Activated CD4-positive, alpha-beta T cell treated with anti-CD3 and anti-CD28 coated beads, Interleukin-2, amount 10 ng/mL, durations not matched to agents 24 days and 14 days (primary cell): ENCODE measurements at places on chromosomes 3 and 15. TPM values are rescaled to one million over a fixed set of nuclear protein-coding genes. Genes with fewer than 3 reads are reported as not detected.
A peak's percentile ranks its signal among the peaks of the same experiment; 100 is the strongest.

- no peak overlapping the region for H3K27ac ChIP-seq
- H3K27me3 ChIP-seq: peaks cover 19% of the 10 kb centered on the region
- no peak overlapping the region for H3K4me3 ChIP-seq
These were observed 30.0 kb downstream of the INSYN1 start for GRCh38 chr15:73723191-73723590.

- H3K4me3 ChIP-seq: no peak overlapping the region
- DNase-seq: no peak
- H3K27ac ChIP-seq: no peak overlapping the region
- H3K36me3 ChIP-seq: no peaks in the 10 kb centered on the region
- H3K4me1 ChIP-seq: no peaks in the 10 kb centered on the region
These were observed 224.7 kb upstream of the TBC1D5 start for GRCh38 chr3:17967111-17967510.

- no peak overlapping the region for H3K27ac ChIP-seq
- DNase-seq: no peak
- peaks cover 7% of the 10 kb centered on the region for H3K4me1 ChIP-seq
- no peak overlapping the region for H3K4me3 ChIP-seq
- H3K27me3 ChIP-seq: no peaks in the 10 kb centered on the region
- H3K36me3 ChIP-seq: peaks cover 78% of the 10 kb centered on the region
These were observed 114.6 kb downstream of the LRIG1 start for GRCh38 chr3:66386011-66386924.

- H3K4me1 ChIP-seq: peaks cover 2% of the 10 kb centered on the region
- DNase-seq: no peak
- H3K4me3 ChIP-seq: no peak overlapping the region
- peaks cover 11% of the 10 kb centered on the region for H3K27me3 ChIP-seq
- H3K36me3 ChIP-seq: no peaks in the 10 kb centered on the region
These were observed 31.6 kb upstream of the ZNF770 start for GRCh38 chr15:35019404-35020327.

DNA sequence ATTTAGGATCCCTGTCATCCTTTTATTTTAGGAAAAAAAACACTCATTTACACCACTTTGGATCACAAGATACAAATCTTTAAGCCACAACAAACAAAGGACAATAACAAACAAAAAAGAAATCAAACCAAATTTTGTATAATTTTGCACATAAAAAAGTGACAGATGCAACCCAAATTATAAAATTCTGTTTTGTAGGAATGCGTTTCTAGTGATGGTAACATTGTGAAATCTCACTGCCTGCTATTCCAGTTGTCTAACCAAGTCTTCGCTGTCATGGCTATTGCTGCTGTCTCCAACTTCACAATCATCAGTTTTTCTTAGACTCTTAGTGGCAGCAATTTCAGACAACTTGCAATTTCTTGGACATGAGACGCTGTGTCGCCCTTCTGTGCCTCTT is 58.3 kb upstream of the ARL6 start:
- no peak for DNase-seq
- H3K27ac ChIP-seq: no peak overlapping the region
- no peak overlapping the region for H3K4me3 ChIP-seq
- peaks cover 17% of the 10 kb centered on the region for H3K27me3 ChIP-seq
- no peaks in the 10 kb centered on the region for H3K4me1 ChIP-seq
- H3K36me3 ChIP-seq: no peaks in the 10 kb centered on the region

DNA sequence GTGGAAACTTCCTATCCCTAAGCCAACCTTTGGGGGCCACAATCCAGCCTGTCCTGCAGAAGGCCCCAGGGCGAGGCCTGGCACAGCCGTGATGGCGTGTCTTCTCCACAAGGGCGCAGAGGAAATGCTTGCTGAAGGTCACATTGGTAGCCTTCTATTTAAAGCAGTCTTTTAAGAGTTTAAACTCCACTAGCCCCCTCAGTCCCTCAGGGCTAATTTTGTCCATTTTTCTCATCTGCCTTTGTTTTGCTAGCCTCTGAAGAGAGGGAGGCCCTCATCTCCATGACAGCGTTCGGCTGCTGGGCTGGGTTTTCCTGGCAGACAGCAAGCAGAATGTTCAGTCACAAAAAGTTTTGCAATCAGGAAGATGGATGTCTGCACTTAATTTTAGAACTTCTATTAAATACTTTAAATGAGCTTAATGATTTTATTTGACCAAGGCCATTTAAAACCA is 40.8 kb downstream of the RARB start:
- no peak for DNase-seq
- no peak overlapping the region for H3K27ac ChIP-seq
- no peaks in the 10 kb centered on the region for H3K36me3 ChIP-seq
- no peaks in the 10 kb centered on the region for H3K4me1 ChIP-seq
- H3K4me3 ChIP-seq: no peak overlapping the region
- no peaks in the 10 kb centered on the region for H3K27me3 ChIP-seq

- DNase-seq: no peak
- H3K27me3 ChIP-seq: no peaks in the 10 kb centered on the region
- H3K27ac ChIP-seq: no peak overlapping the region
- peaks cover 25% of the 10 kb centered on the region for H3K36me3 ChIP-seq
- H3K4me3 ChIP-seq: no peak overlapping the region
These were observed 45.3 kb downstream of the CMSS1 start for GRCh38 chr3:99863002-99863401.

- H3K27ac ChIP-seq: no peak overlapping the region
- no peak for DNase-seq
- H3K36me3 ChIP-seq: peaks cover 53% of the 10 kb centered on the region
- peaks cover 11% of the 10 kb centered on the region for H3K4me1 ChIP-seq
These were observed 15.0 kb upstream of the SPTBN5 start for GRCh38 chr15:41908736-41909461.

- DNase-seq: no peak
- no peaks in the 10 kb centered on the region for H3K4me1 ChIP-seq
- no peak overlapping the region for H3K27ac ChIP-seq
- H3K27me3 ChIP-seq: no peaks in the 10 kb centered on the region
- H3K36me3 ChIP-seq: no peaks in the 10 kb centered on the region
- H3K4me3 ChIP-seq: no peak overlapping the region
These were observed 374.7 kb downstream of the TUSC7 start for GRCh38 chr3:117084277-117084676.

- peaks cover 11% of the 10 kb centered on the region for H3K36me3 ChIP-seq
- no peak overlapping the region for H3K4me3 ChIP-seq
- H3K4me1 ChIP-seq: peaks cover 20% of the 10 kb centered on the region
- DNase-seq: peak; percentile 83
These were observed 20.2 kb upstream of the BTLA start for GRCh38 chr3:112519424-112520001.

DNA sequence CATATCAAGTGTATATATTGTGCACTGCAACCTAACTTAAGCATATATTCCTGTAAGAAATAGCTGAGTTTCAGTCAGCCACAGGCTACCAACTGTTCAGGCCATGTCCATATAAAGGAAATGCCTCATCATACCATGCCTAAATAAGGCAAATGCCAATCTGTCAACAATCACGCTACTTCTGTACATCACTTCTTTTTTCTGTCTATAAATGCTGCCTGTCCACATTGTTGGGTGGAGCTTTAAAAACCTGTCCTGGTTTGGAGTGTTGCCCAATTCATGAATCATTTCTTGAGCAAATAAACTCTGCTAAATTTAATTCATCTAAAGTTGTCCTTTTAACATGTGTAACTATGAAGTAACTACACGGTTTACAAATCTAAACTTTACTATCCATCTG is 1091.9 kb downstream of the NSUN3 start:
- H3K27ac ChIP-seq: no peak overlapping the region
- H3K27me3 ChIP-seq: no peaks in the 10 kb centered on the region
- H3K36me3 ChIP-seq: no peaks in the 10 kb centered on the region
- no peak overlapping the region for H3K4me3 ChIP-seq
- no peak for DNase-seq
- H3K4me1 ChIP-seq: no peaks in the 10 kb centered on the region

DNA sequence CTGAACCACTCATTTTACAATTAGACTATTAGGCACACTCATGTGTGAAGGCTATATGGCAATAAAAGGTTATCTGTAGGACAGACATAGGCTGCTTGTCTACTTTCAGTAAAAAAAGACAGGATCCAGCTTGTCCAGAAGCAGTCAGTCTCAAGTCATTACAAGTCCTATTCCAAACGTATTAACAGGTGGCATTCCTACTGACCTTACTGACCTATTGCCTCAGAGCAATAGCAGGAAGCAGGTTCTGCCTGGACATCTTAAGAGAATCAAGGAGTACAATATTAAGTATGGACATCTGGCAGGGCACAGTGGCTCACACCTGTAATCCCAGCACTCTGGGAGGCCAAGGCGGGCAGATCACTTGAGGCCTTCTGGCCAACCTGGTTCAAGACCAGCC is 7.0 kb downstream of the CMTM6 start:
- H3K27me3 ChIP-seq: no peaks in the 10 kb centered on the region
- peaks cover 20% of the 10 kb centered on the region for H3K36me3 ChIP-seq
- H3K4me1 ChIP-seq: peaks cover 26% of the 10 kb centered on the region
- DNase-seq: no peak
- H3K4me3 ChIP-seq: no peak overlapping the region

DNA sequence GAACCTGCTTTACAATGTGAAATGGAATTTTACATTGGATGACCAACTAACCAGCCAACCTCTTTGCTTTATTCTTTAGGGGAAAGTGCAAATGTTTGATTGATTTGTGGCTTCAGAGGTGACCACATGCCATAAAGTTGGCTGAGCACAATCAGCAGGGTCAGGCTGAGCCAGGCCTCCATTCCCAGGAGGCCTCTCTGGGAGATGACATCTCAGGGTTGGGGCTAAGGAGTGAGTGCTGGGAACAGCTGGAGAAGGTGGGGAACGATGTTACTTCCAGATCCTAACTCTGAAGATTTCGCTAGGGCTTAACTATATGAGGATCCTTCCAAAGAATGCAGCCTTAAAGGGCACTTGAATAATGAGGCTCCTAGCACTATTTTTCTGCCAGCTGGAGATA is 131.7 kb downstream of the ATP10A start:
- H3K27me3 ChIP-seq: no peaks in the 10 kb centered on the region
- peaks cover 27% of the 10 kb centered on the region for H3K36me3 ChIP-seq
- peaks cover 2% of the 10 kb centered on the region for H3K4me1 ChIP-seq
- H3K27ac ChIP-seq: no peak overlapping the region
- H3K4me3 ChIP-seq: no peak overlapping the region
- DNase-seq: no peak

- no peaks in the 10 kb centered on the region for H3K4me1 ChIP-seq
- H3K27ac ChIP-seq: no peak overlapping the region
- no peak for DNase-seq
- no peaks in the 10 kb centered on the region for H3K27me3 ChIP-seq
- H3K36me3 ChIP-seq: peaks cover 23% of the 10 kb centered on the region
These were observed 44.8 kb downstream of the MESD start for GRCh38 chr15:80944818-80945217.

- no peaks in the 10 kb centered on the region for H3K4me1 ChIP-seq
- H3K4me3 ChIP-seq: no peak overlapping the region
- no peak for DNase-seq
- H3K27me3 ChIP-seq: peaks cover 5% of the 10 kb centered on the region
- no peaks in the 10 kb centered on the region for H3K36me3 ChIP-seq
These were observed 33.3 kb upstream of the MRPS22 start for GRCh38 chr3:139310474-139310933.

DNA sequence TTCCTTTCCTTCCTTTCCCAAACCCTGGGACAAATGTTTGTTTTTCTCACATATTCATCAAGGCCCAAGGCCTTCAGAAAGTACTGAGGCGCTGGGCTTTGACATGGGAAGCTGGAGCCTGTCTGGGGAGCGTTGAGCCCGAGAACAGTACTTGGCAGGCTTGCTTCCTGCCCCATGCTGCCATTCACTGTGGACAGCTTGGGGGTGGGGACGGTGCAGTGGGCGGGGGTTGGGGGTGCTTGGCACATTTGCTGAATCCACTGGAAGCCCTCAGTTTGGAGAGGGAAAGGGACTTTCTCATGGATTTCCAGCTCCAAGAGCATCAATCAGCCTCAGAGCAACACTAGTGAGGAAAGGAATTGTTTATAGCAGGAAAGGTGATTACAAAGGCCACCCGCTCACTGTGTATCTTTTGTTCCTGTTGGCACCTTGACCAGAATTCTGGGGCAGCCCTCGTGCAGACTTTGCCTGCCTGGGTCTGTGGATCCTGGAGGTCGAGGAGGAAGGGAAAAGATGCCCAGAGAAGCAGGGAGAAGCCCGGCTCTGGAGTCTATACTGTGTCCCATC is 199.8 kb upstream of the RGMA start:
- H3K27me3 ChIP-seq: peaks cover 5% of the 10 kb centered on the region
- no peak overlapping the region for H3K27ac ChIP-seq
- H3K36me3 ChIP-seq: no peaks in the 10 kb centered on the region

- H3K36me3 ChIP-seq: no peaks in the 10 kb centered on the region
- no peak overlapping the region for H3K27ac ChIP-seq
- no peaks in the 10 kb centered on the region for H3K27me3 ChIP-seq
- peak; percentile 66 for DNase-seq
- H3K4me3 ChIP-seq: no peak overlapping the region
These were observed 69.3 kb downstream of the MESD start for GRCh38 chr15:80920271-80920699.

GRCh38 chr15:98057453-98057852 is 97.0 kb downstream of the ARRDC4 start:
- H3K36me3 ChIP-seq: no peaks in the 10 kb centered on the region
- no peak overlapping the region for H3K27ac ChIP-seq
- H3K4me1 ChIP-seq: no peaks in the 10 kb centered on the region
- no peak for DNase-seq
- H3K27me3 ChIP-seq: no peaks in the 10 kb centered on the region

DNA sequence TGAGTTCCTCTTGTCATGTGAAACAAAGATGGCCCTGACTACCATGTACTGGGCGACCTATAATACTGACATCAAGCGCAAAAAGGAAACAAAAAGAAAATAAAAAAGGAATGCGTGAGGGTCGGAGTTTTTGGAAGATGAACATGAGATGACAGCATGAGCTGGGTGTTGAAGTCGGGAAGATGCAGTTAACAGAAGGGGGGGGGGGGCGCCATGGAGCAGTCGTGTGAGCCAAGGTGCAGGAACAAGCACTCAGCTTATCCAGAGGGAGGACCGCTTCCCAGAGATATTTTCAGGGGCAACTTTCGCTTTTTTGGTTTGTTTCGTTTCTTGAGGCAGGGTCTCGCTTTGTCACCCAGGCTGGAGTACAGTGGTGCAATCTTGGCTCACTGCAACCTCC is 110.2 kb downstream of the RORA start:
- no peaks in the 10 kb centered on the region for H3K4me1 ChIP-seq
- H3K27ac ChIP-seq: no peak overlapping the region
- H3K27me3 ChIP-seq: peaks cover 18% of the 10 kb centered on the region
- no peak for DNase-seq
- H3K4me3 ChIP-seq: no peak overlapping the region

Gene PLCH1
- total RNA-seq: 0.38 TPM in 1 of 2 replicates, not detected in the other

Gene PTPRG
- 4.2 and 4.6 TPM in 2 replicates for total RNA-seq

Gene ANKRD63
- not detected in 2 replicates for total RNA-seq

Gene CKMT1A
- total RNA-seq: 0.28 and 0.66 TPM in 2 replicates

Gene PLA2G4B
- 8.5 and 8.8 TPM in 2 replicates for total RNA-seq

Gene DUOX1
- 0.02 and 0.14 TPM in 2 replicates for total RNA-seq

Gene TUSC7
- not detected in 2 replicates for total RNA-seq

Gene TRPC1
- total RNA-seq: 0.92 and 1.7 TPM in 2 replicates
